ENCODE measurements at places on chromosomes 7 and 10.

DNA sequence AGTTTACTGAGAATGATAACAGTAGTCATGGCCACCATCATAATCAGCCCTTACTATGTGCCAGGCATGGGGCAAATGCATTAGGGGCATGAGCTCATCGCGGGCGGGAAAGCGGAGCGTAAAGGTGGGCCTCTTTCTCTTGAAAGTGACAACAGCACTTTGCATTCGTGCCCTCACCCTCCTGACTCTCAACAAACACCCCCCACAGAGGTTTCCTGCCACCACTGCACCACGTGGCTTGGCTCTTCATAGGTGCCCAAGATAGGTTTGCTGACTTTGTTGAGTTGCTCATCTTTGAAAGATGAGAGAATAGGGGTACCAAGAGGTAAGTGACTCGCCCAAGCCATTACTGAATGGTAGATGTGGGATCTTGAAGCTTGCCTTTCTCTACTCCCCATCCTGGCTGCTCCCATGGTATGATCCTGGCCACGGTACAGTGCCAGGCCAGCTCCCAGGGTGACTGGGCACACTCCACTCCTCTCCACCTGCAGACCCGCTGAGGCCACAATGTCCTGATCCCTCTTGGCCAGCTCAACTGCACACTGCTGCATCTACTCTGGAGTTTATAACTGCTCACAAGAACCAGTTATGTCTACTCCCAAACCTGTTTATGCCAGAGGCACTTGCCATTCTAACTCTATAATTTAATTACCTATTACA lies 26.0 kb downstream of the SLIT1 start:
- no peak for DNase-seq

DNA sequence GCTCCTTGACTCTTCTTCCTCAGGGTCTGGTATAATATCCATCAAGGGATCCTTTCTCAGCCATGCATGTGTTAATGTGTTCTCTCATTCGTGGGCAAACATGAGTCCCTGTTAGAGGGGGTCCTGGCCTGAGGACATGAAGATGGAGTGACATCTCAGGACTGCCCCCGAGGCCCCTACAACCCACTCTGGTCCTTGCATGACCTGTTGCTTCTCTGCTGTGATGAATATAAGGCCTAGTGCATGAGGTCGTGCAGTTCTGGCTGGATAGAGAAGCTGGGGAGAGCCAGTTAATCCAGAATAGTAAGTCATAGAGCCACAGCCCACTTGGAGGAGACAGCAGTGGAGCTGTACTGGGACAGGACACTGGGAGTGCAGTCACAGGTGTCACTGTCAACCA lies 4.6 kb upstream of the VWC2 start:
- DNase-seq = no peak

GRCh38 chr7:65910237-65910636 lies 37.4 kb downstream of the VKORC1L1 start:
- no peak for DNase-seq

GRCh38 chr10:33423154-33423529 lies 88.7 kb upstream of the NRP1 start:
- DNase-seq = no peak
